Aorta (tissue), 5 donors: ENCODE measurements at places on chromosomes 6 and 20.

DNA sequence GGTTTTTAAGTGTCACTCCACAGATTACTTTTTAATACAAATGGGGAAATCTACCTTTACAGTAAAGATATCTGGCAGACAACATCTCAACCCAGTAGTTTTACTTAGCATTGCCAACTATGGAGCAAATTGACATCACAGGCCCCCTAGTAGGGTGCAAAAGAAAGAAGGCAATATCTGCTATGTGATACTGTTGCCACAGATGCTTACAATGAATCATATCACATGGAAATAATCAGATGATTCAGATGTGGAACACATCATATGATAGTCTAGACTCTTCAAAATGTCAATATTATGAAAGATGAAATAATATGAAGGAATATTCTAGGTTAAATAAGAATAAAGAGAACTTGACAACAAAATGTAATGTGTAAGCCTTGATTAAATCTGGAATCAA, 322.5 kb downstream of the BMP2 start:
- no peak for DNase-seq
- H3K27me3 ChIP-seq: no peaks in the 10 kb centered on the region
- no peak overlapping the region for H3K4me3 ChIP-seq
- H3K4me1 ChIP-seq: no peaks in the 10 kb centered on the region
- no peaks in the 10 kb centered on the region for H3K36me3 ChIP-seq
- no peak overlapping the region for H3K27ac ChIP-seq

- peak; percentile 85 for DNase-seq
- no peaks in the 10 kb centered on the region for H3K36me3 ChIP-seq
- H3K4me3 ChIP-seq: peak overlapping the region; percentile 86
- H3K27me3 ChIP-seq: no peaks in the 10 kb centered on the region
- H3K27ac ChIP-seq: peak overlapping the region; percentile 96
Measured at GRCh38 chr20:2524709-2525506, 11.5 kb upstream of the TMC2 start.

DNA sequence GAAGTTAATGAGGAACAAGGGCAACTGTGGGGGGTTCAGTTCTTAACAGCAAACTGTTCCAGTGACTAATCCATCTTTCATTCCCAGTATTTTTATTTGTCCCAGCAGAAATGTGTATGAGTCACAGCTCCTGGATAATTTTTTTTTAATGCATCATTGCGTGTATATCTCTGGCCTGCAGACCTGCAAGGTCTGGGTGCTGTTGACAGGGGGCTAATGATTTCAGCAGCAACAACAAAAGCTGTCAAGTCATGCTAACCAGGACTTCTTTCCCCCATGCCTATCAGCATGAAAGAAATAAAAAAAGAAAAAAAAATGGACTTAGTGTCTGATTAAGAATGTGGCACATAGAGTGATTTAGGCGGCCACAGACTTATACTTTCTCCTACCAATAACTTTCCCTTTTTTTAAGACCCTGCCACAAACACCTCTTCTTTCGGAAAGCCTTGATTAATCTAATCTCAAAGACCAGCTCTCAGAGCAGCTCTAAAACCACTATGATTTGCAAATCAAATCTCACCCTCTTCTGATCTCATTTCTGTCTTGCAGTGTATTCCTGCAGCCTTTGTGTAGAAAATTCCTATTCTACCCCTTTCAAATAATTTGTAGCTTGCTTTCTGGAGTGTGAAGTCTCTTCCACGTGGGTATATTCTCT, 14.2 kb upstream of the PREX1 start:
- H3K27ac ChIP-seq: no peak overlapping the region
- peaks cover 2% of the 10 kb centered on the region for H3K4me1 ChIP-seq
- no peaks in the 10 kb centered on the region for H3K27me3 ChIP-seq
- H3K4me3 ChIP-seq: no peak overlapping the region

DNA sequence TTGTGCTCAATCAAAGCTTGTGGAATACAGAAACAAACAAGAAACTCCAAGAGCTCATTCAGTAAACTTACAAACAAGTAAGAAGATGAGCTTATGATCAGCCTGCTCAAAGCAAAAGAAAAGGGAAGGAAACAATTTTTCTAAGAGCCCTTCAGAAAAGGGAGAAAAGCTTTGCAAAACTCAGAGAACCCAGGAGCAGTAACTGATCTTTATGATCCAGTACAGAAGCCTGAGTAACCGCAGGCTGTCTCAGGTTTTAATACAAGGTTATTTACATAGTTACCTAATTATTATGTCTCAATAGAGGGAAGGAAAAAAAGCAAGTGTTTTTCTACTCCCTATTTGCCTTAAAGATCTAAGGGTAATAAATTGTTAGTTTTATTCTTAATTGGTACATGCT, 226.5 kb downstream of the MAFB start:
- no peak for DNase-seq
- H3K27me3 ChIP-seq: no peaks in the 10 kb centered on the region
- no peaks in the 10 kb centered on the region for H3K36me3 ChIP-seq
- H3K27ac ChIP-seq: no peak overlapping the region
- H3K4me1 ChIP-seq: no peaks in the 10 kb centered on the region
- H3K4me3 ChIP-seq: no peak overlapping the region

GRCh38 chr6:152161501-152161900, 354.0 kb downstream of the ESR1 start:
- no peak overlapping the region for H3K27ac ChIP-seq
- no peak for DNase-seq

DNA sequence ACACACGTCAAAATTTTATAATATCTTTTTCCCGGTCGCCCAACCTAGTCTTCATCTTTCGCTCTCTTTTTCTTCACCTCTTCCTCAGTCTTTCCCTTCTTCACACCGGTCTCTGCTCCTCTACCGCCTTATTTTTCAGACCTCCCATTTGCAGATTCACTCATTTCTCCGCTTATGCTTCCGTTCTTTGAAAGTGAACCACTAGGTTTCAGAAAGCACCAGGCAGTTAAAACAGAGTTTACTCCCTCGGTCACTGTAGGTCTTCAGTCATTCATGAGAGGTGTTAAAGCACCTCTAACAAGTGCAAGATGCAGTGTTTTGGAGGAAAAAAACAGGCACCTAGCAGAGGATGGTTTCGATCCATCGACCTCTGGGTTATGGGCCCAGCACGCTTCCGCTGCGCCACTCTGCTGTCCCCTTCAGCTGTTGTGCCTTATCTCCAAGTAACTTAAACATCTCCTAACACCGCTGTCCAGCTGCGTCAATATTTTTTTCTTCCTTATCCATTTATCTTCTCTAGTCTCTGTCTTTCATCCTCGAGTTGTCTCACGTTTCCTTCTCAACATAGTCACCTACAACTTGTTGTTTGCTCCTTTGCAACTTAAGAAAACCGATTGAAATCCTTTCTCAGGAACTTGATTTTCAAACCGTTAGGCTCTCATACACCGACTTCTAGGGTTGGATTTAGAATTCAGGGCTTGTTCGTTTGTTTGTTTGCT, 119.7 kb upstream of the ZNF184 start:
- H3K4me3 ChIP-seq: no peak overlapping the region
- H3K27ac ChIP-seq: no peak overlapping the region
- H3K36me3 ChIP-seq: no peaks in the 10 kb centered on the region
- no peak for DNase-seq
- H3K27me3 ChIP-seq: peaks cover 7% of the 10 kb centered on the region
- no peaks in the 10 kb centered on the region for H3K4me1 ChIP-seq

DNA sequence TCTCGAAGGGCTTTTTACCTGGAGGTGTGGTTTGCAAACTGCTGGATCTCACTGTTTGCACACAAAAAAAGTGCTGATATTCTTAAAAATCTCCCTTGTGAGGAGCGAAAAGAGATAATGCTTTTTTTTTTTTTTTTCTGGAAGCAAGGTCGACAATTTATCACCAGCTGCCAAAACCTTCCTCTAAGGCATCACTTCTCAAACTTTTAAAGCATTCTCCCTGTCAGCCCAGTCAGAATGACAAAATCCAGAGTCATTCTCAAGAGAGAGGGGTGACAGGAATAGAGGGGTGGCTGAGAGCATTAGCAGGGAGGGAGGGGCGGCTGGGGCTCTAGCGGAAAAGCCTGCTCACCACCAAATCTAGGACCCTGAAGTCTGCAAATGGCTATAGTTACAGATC, 137.2 kb upstream of the ARMC2 start:
- no peak overlapping the region for H3K27ac ChIP-seq
- no peak overlapping the region for H3K4me3 ChIP-seq
- no peak for DNase-seq
- H3K27me3 ChIP-seq: no peaks in the 10 kb centered on the region
- peaks cover 2% of the 10 kb centered on the region for H3K4me1 ChIP-seq

DNA sequence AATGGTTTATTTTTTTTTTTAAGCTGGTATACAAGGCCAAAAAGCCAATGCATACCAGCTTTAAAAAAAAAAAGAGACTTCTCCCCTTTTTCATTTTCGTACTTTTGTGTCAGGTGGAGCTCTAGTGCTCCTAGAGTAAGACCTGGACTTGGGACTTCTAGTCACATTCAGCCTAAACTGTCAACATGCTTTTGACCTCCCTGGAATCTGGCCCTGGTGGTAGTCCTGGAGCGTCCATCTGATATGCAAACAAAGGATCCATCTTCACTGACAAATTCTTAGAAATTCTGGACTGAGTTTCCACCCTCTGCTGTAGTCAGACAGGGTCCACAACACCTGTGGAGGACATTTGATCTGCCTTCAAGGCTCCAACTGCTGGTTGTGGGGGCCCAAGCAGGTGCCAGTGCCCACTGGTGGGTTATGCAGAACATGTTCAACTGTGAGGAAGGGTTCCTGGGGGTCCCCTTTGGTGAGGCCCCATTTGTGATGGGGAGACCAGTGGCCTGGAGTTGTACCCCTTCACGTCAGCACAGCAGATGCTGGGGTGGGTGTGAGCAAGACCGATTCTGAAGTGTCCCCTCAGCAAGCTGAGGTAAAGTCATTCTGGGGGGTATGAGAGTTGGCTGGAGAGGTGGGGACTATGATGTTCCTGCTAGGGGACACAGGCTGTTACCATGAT, 12.6 kb upstream of the PCMTD2 start:
- DNase-seq: peak; percentile 23
- no peak overlapping the region for H3K27ac ChIP-seq
- H3K4me1 ChIP-seq: no peaks in the 10 kb centered on the region
- no peak overlapping the region for H3K4me3 ChIP-seq

GRCh38 chr6:44431118-44431725, 43.7 kb downstream of the CDC5L start:
- DNase-seq: no peak
- no peaks in the 10 kb centered on the region for H3K36me3 ChIP-seq
- no peak overlapping the region for H3K27ac ChIP-seq
- no peaks in the 10 kb centered on the region for H3K27me3 ChIP-seq
- H3K4me3 ChIP-seq: no peak overlapping the region

- no peaks in the 10 kb centered on the region for H3K4me1 ChIP-seq
- no peaks in the 10 kb centered on the region for H3K36me3 ChIP-seq
- H3K27ac ChIP-seq: no peak overlapping the region
- no peaks in the 10 kb centered on the region for H3K27me3 ChIP-seq
Measured at GRCh38 chr6:96142142-96142541, 126.4 kb downstream of the FUT9 start.

DNA sequence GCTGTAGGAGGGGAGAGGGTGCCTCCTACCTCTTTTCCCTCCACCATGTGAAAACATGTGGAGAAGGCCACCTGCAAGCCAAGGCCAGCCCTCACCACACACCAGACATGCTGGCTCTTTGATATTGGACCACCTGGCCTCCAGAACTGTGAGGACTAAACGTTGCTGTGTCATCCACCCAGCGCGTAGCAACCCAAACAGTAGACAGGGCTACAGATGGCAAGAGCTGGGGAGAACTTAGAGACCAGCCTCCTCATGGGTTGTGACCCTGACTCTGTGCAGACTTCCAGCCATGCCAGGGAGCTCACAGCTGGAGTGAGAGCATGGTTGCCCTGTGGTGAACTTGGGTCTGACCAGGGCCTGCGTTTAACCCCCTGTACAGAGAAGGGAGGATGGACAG, 195.9 kb upstream of the CST7 start:
- no peak for DNase-seq
- no peak overlapping the region for H3K27ac ChIP-seq
- H3K4me3 ChIP-seq: no peak overlapping the region
- H3K4me1 ChIP-seq: no peaks in the 10 kb centered on the region
- no peaks in the 10 kb centered on the region for H3K36me3 ChIP-seq

- H3K36me3 ChIP-seq: no peaks in the 10 kb centered on the region
- no peaks in the 10 kb centered on the region for H3K27me3 ChIP-seq
Measured at GRCh38 chr6:138692058-138692977, 81.3 kb upstream of the CCDC28A start.

DNA sequence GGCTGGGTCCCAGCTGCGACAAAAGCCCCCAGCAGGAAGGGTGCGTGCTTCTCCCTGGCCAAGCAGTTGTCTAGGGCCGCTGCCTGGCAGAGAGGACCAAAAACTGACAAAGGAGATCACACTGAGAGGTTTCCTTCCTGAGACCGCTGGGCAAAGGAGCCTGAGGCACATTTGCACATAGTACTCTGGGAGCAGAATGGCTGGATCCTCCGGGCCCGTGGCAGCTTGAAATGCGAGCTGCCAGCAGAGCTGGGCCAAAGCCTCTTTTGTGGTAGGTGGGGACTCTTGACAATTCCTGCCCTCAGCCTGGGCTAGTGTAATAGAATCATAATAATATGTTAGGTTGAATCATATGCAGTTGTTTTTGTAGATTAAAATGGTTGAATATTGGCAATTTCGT, 33.1 kb upstream of the RNF8 start:
- H3K27ac ChIP-seq: no peak overlapping the region
- no peak overlapping the region for H3K4me3 ChIP-seq
- no peaks in the 10 kb centered on the region for H3K36me3 ChIP-seq
- DNase-seq: no peak
- peaks cover 2% of the 10 kb centered on the region for H3K4me1 ChIP-seq
- no peaks in the 10 kb centered on the region for H3K27me3 ChIP-seq

GRCh38 chr6:168834801-168835200, 393.8 kb downstream of the SMOC2 start:
- no peaks in the 10 kb centered on the region for H3K36me3 ChIP-seq
- H3K4me1 ChIP-seq: no peaks in the 10 kb centered on the region
- no peaks in the 10 kb centered on the region for H3K27me3 ChIP-seq
- DNase-seq: no peak
- no peak overlapping the region for H3K4me3 ChIP-seq
- H3K27ac ChIP-seq: no peak overlapping the region

GRCh38 chr20:19734811-19735210, 23.2 kb upstream of the RIN2 start:
- no peak for DNase-seq
- H3K4me3 ChIP-seq: no peak overlapping the region
- no peaks in the 10 kb centered on the region for H3K4me1 ChIP-seq
- H3K36me3 ChIP-seq: no peaks in the 10 kb centered on the region

DNA sequence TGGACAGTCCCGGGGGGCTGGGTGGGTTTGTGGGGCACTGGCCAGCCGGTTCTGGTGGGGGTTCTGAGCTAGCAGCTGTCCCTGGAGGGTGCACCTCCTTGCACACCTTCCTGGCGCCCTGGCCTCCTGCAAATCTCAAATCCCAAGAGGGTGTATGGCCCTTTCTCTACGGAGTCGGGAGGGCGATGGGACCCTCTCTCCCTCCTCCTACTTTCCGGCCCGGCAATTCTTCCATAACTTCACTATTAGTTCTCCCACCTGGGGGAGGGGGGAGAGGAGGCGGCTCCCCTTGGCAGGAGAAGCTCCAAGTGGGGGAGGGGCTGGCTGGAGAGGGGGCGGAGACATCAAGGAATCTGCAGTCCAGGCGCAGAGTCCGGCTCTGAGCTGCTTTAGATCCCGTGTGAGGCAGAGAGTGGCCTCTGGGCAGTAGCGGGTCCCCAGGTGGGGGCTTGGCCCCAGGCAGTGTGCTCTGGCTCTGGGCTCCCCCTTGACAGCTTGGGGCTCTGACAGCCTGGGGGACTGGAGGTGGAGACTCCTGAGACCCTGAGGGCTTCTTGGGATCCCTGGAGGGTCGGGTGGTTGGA, 1.4 kb upstream of the LAMA5 start:
- no peak overlapping the region for H3K27ac ChIP-seq
- no peaks in the 10 kb centered on the region for H3K27me3 ChIP-seq
- DNase-seq: no peak
- no peaks in the 10 kb centered on the region for H3K36me3 ChIP-seq
- no peaks in the 10 kb centered on the region for H3K4me1 ChIP-seq
- H3K4me3 ChIP-seq: no peak overlapping the region
